ENCODE measurements at places on chromosomes 11 and 22.

GRCh38 chr11:6204706-6205105 lies 651 bp upstream of the C11orf42 start:
- DNase-seq = no peak

DNA sequence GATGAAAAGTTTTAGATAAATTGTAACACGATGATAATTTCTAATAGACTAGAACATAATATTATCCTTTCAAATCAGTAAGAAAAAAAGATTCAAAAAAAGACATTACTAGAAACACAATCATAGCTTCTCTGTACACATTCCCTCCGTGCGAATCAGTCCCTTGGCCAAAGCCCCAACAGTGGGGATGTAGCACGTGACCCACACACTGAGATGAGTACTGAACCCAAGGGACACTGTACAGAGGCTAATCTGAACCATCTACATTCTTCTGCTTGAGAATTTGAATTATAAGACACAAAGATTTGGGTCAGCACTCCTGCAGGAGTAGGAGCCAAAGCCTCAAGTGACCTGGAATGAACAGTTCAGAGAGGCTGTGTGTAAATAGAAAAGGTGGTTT lies 353.7 kb downstream of the INSC start:
- DNase-seq = no peak

DNA sequence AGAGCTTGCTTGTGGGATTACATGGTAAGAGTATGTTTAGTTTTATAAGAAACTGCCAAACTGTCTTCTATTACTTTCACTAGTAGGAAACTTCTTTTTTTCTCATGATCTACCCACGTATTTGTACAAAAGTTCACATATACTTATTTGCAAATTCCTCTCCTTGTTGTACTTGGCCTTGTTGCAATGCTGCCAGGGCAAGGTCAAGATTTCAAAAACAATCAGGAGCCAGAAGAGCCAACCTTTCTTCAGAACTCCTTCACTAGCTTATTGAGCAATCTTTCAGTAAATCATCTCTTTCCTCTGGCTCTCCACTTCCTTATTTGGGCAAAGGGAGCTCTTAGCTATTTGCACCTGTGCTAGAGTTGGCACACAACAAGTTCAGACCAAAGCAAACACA lies 9.7 kb downstream of the SRSF8 start:
- no peak for DNase-seq

GRCh38 chr11:12064136-12064953 lies 46.0 kb upstream of the MICAL2 start:
- no peak for DNase-seq

DNA sequence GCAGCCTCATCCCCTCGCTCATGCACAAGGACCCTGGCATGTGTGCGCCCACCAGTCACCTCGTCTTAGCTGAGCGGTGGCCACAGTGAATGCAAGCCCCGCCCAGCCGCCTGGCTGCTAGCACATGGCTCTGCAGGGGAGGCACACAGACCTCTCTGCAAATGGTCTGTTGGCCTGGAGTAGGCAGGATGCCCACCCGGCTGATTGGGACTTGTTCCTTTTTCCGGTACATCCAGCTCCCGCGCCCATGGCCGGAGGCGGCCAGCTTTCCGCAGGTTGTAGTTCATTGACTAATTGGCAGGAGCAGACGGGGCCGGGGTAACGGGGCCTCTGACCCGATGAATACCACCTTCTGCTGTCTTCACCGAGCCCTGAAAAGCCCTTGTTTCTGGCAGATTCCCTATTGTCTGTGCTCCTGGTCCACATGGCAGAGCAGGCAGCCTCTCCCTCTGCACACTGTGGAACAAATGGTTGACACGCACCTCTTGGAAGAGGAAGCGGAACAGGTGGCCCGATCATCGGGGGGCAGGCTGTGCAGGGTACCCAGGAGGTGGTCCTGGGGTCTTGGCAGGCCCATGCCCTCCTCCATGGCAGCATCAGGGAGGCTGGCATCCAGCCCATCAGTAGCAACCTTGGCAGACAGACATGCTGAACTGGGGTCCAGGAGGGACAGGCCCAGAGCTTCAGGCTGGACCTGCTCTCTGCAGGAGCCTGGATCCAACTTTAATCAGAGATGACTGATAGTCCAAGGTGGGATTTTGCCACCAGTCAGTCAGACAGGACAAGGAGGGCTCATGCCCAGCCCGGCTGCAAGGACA lies 1512.0 kb downstream of the BRD1 start:
- DNase-seq = peak; percentile 99

GRCh38 chr11:111938687-111939160 lies 1.6 kb downstream of the DIXDC1 start:
- peak; percentile 90 for DNase-seq

DNA sequence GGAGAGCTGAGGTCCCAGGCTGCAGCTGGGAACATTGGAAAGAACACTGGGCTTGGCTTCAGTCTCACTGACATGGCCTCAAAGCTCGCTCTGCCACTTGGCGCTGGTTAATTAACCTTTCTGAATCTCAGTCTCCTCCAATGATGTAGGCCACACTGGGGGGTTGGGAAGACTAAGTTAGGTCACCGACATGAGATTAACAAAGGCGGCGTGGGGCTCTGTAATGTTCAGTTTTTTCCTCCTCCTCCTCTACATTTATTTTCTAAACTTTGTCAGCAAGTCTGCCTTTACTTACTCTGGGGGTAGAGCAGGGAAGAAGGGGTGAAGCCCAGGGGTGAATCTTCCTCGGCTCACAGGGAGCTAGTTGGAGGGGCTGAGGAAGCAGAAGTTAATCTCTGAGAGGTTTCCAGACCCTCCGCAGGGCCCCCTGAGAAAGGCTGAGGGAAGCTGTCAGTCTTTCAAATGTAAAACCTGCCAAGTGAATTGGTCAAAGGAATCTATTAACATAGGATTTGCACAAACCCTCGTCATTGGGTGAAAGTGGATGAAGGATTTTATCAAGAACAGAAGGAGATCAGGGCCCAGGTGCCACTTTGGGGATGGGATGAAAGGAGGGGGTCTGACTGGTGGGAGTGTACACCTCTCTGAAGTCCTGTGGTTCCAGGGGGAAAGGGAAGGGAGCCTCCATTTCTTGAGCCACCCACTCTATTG lies 32.1 kb upstream of the TENM4 start:
- DNase-seq = no peak

- DNase-seq = no peak
Measured at GRCh38 chr22:42451499-42452145, 19.4 kb upstream of the NFAM1 start.

DNA sequence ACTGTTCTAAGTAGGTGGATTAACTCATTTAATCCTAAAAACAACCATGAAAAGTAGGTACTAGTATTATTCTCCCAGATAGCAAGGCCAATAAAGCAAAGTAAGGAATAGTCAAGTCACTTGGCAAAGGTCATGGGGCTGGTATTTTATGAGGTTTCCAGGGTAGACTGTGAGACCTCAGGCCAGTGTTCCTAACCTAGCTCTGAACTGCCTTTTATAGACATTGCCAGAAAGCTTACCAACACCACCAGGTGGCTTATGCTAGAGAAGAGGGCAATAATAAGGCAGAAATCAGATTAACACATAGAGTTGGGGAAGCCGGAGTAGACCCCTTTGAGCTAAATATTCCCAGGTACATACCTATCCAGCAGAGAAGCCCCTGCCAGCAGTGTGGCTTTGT lies 490.9 kb upstream of the TENM4 start:
- no peak for DNase-seq

DNA sequence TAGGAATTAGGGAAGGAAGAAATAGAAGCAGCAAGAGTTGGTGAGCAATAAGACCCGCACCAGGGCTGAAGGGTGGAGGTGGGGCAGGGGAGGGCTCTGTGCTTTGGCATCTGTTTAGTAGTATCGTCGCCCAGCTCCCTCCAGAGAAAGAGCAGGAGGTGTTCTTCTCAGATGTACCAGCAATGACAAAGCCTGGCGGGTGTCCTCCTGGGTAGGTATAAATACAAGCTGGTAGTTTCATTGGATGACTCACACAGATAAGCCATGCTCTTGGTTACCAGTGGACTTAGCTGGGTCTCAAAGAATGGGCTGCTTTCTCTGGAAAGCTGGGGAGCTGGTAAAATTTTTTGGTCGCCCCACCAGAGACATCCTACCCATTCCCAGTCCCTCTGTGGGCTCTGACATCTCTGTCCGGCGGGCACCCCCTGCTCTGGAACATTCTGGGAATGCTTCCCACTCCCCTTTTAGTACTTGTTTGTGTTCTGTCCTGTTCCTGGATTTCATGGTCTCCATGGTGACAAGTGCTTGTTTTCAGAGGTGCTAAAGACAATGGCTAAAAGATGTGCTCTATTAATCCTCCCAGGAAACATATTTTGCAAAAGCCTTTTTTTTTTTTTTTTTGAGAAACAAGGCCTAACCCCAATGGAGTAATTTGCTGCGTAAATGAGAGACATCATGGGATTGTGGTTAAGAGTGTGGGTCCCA lies 15.4 kb upstream of the TUBA8 start:
- no peak for DNase-seq

DNA sequence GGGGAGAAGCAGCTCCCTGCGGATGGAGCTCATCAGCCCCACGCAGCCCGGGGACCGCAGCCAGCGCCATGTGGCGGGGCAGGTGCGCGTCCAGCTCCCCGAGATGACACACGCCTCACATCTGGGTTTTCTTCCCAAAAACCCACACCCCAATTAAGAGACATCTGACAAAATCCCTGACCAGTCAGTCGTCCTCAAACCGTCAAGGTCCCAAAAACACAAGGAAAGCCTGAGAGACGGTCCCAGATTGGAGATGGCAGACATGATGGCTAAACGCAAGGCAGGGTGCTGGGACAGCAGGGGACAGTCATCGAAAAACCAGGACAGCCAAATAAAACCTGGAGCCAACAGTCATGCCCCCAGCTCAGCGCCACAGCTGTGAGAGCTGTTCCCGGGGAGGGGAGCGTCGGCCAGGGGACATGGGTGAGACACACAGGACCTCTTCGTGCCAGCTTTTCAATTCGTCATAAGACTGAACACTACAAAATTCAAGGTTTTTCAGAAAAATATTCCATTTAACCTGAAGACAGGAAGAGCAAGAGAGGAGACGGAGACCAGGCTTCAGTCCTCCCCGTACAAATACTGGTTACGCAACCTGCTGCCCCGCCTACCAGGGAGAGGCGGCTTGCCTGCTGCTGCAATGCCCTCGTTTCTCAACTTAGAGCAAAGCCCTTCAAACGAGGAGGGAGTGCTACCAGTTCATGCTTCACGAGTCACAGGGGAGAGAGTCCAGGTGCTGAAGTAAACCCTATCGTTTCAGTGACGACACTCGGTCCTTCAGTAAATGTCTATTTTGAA lies 10.5 kb downstream of the TOLLIP start:
- peak; percentile 61 for DNase-seq

- no peak for DNase-seq
Measured at GRCh38 chr11:33734441-33735270, 1.6 kb downstream of the CD59 start.

- DNase-seq = no peak
Measured at GRCh38 chr22:40602231-40602630, 34.3 kb downstream of the MRTFA start.

DNA sequence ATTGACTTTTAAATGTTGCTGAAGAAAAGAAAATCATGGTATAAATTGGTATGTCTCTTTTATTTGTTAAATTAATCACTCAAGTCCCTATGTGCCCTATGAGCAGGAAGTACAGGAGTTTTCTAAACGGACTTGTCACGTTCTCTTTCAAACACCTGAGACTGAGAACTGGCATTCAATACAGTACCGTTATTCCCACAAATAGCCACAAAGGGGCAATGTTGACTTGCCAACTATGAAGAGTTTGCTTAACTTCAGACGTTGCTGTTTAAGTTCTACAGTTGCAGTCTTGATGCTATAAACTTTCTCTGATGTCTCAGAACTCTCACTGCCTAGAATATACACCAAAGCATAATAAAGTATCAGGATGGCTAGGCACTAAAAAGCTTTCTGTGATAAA lies 7.6 kb downstream of the OR56A1 start:
- no peak for DNase-seq

DNA sequence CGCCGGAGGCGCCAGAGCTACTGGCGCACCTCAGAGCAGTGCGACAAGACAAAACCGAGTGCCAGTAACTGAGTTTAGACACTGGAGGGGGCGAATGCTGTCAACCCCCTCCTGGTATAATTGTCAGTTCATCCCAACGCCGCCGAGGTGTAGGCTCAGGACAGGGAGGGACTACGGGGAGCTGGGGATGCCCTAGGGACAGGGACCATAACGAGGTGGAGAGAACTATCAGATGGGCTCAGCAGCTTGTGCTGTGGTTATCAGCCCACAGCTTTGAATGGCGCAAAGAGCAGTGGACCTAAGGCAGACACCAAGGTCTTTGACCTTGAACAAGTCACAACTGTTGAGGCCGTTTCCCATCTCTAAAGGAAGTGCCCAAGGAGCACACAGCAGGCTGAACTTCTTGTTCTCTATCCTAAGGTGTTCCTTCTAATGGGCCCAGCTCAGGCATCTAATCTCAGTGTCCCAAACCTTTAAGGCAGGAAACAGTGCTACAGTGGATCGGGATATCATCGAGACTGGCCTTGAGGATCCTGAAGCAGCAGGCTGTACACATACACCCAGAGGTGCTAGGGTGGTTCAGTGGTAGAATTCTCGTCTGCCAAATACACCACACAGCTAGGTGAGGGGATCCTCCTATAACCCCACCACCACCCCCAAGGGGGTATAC lies 958 bp upstream of the TUT1 start:
- DNase-seq = no peak

GRCh38 chr11:11662578-11662977 lies 40.8 kb upstream of the GALNT18 start:
- no peak for DNase-seq

GRCh38 chr22:41702763-41703162 lies 3.5 kb downstream of the MEI1 start:
- no peak for DNase-seq

GRCh38 chr11:116827461-116827860 lies 2.2 kb upstream of the APOC3 start:
- no peak for DNase-seq

DNA sequence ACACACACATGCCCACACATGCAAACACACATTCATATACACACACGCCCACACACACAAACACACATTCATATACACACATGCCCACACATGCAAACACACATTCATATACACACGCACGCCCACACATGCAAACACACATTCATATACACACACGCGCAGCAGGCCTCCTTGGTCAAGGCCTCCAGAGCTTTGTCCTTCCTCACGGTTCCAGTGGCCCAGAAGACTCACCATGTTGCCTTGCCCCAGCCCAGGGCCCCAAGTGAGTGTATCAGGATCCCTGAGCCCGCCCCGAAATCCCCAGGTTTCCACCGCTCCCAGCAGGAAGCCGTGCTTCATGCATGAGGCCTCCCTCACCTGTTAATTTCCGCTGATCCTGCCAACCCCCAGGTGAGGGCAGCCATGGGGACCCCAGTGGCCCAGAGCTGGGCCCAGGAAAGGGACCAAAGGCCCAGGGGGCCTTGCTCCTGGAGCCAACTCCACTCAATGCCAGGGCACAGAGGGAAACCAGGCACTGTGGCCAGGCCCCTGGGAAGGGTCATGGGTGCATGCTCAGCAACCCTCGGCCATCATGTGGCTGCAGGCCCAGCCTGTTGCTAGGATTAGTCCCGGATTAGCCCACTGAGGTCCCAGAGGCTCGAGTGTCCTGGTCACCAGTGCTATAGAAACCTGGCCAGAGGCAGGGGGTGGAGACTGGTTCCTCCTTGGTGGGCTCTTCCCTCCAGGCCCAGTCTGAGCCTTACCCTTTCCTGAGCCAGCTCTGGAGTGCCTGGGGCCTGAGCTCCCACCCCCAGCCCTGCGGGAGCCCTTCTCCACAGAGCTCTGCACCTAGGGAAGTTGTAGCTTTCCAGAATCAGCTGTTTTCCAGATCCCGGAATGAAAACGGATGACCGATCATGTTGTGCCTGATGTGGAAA lies 34.4 kb downstream of the IGF2 start:
- DNase-seq = no peak
